ENCODE measurements at places on chromosomes 4 and X.

GRCh38 chr4:80053140-80053910 lies 19.7 kb downstream of the ANTXR2 start:
- no peak for ATAC-seq

DNA sequence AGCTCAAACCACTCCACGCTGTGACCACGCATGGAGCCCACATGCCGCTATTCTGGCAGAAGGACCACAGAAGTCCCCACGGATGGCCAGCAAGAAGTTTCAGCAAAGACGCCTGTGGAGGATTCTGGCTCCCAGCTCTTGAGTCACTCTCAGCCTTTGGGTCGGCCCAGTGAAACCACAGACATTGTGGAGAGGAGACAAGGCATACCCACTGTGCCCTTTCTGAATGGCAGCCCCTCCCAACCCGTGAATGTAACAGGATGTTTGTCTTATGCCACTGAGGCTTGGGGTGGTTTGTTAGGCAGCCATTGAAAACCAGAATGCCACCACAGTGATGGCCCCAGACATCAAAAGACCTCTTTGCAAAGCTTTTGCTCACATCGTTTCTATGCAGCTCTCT lies 42.7 kb downstream of the ABLIM2 start:
- no peak for ATAC-seq

DNA sequence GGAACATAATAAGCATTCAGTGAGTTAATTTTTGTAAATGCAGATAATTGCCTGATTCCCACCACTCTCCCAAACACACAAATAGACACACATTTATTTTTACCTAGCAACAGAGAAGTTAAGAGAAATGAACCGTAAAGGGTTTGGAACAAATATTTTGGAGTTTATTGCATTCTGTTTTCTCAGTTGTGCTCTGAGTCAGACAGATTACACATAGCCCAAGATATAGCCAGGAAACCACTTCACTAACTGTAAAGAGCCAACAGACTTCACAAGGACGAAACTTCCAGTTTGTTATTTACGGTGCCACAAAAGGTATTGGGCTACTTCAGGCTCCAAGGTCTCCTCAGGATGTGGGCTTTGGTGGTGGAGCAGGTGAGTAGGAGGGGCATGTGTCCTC lies 217.0 kb downstream of the BMPR1B start:
- ATAC-seq, result no peak

GRCh38 chr4:155615081-155615887 lies 51.4 kb upstream of the GUCY1A1 start:
- no peak for ATAC-seq

GRCh38 chrX:132467026-132467425 lies 21.8 kb downstream of the MBNL3 start:
- no peak for ATAC-seq

GRCh38 chr4:106266201-106266600 lies 49.8 kb downstream of the TBCK start:
- no peak for ATAC-seq

DNA sequence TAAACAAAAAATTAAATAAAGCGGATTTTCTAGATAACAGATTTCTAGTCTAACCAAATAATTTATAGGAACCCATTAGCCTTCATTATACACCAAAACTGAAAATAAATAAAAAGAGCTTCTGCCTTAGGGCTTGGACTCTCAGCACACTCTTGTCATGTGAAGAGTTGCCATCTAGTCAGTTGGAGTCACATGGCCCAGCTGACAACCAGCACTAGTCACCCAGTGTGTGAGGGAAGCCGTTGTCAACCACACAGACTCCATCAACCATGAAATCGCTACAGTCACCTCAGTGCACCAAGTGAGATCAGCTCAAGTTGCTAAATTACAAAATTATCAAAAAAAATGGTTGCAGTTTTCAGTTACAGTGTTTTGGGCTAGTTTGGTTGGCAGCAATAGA lies 470.0 kb downstream of the GASK1B start:
- no peak for ATAC-seq

DNA sequence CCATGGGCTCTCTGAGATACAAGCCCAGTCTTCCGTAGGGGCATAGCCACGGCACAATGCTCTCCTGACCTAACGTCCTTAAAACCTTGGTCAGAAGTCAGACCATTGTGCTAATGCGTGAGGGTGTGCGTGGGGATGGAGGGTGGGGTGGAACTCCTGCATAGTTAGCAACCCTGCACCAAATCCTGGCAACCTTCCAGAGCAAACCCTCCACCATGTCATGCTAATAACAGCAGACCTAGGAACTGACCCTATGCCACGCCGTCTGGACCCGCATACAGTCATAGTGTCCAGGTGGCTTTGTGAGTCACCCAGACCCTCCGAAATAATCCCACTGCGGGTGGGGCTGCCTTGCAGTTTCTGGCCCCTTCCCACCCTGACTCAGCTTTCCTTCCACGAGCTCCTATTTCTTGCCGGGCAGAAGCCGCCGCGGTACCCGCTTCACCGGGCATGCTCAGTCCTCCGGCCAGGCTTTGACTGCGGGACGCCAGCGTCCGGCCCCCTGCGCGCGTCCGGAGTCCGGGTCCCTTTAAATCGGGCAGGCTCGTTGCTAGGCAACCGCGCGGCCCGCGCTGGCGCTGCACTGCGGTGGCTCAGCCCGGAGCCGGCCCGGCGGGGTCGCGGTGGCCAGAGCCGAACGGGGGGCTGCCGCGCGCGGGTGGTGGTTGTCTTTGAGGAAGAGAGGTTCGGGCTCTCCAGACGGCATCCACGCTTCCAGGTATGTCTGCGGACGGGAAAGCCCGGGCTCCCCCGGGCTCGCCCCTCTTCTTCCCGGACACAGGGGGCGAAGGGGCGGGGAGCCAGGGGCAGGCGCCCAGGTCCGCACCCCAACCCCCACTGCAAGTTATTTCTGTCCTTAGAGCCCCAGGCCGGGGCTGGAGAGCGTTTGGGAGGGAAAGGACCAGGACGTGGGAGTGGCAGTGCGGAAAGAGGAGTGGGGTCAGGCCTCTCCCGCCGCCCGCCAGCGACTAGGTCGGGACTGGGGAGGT lies at the start of gene CCDC160:
TSS of gene CCDC160 (plus strand) at position 557 of the 989 bp plus-strand sequence. CDS start 7,619 bp downstream, outside the sequence.
- ATAC-seq, result no peak

GRCh38 chr4:56692576-56692975 lies 11.5 kb upstream of the HOPX start:
- no peak for ATAC-seq
